ENCODE measurements at places on chromosomes 7 and 10. TPM values are rescaled to one million over a fixed set of nuclear protein-coding genes. Genes with fewer than 3 reads are reported as not detected.

GRCh38 chr7:159227433-159227832 is 82.8 kb upstream of the VIPR2 start:
- peaks cover 59% of the 10 kb centered on the region for H3K27me3 ChIP-seq
- H3K4me3 ChIP-seq: no peak overlapping the region
- H3K36me3 ChIP-seq: no peaks in the 10 kb centered on the region

DNA sequence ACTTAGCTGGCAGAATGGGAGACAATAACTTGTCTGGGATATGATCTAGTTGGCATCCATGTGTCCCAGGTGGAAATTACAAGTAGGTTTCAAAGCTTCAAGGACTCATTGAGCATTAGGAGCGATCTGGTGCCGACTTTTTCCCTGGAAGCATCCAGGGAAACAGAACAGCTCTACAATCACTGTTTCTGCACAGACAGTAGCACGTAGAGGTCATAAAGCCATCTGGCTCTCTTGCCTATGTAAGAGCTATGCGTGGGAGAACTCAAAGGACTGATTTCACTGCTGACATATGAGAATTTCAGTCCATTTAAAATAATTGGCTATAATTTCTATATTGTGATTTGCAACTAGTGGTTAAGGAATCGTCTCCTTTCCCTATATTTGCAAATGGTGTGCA is 791.7 kb downstream of the REEP3 start:
- H3K4me3 ChIP-seq: no peak overlapping the region
- H3K27ac ChIP-seq: no peak overlapping the region
- no peaks in the 10 kb centered on the region for H3K36me3 ChIP-seq
- DNase-seq: no peak

DNA sequence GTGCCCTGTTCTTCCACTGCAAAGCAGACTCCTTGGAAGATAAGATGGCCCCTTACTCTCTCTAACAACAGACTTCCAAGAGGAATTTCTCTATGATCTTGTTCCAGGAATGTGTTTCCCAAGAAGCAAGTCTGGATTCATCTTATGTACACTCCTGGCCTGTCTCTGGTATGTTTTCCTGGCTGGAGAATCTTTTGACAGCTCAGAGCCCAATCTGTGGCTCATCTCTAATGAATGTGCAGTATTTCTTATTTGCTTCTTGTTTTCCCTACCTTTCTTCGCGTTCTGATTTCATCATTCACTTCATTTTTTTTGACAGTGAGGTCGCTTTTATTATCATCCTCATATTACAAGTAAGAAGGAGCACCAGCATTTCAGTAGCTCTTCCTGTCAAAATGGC is 53.0 kb upstream of the PITRM1 start:
- no peaks in the 10 kb centered on the region for H3K4me1 ChIP-seq
- no peak for DNase-seq
- no peaks in the 10 kb centered on the region for H3K36me3 ChIP-seq
- H3K27me3 ChIP-seq: peaks cover 22% of the 10 kb centered on the region

The IL15RA gene
- total RNA-seq: 9.4 TPM

GRCh38 chr7:146670532-146670931 is 553.9 kb downstream of the CNTNAP2 start:
- no peaks in the 10 kb centered on the region for H3K27me3 ChIP-seq
- no peaks in the 10 kb centered on the region for H3K36me3 ChIP-seq
- no peaks in the 10 kb centered on the region for H3K4me1 ChIP-seq
- DNase-seq: no peak
- H3K27ac ChIP-seq: no peak overlapping the region

DNA sequence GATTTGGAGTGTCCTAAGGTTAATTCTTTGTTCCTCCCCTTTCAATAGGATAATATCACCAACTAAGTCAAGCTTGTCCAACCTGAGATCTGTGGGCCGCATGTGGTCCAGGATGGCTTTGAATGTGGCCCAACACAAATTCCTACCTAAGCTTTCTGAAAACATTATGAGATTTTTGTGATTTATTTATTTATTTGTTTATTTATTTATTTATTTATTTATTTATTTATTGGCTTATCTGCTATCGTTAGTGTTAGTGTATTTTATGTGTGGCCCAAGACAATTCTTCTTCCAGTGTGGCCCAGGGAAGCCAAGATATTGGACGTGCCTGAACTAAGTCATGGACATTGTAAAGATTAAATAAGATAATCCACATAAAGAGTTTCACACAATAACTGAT is 446.0 kb downstream of the PARD3 start:
- no peaks in the 10 kb centered on the region for H3K27me3 ChIP-seq
- no peak overlapping the region for H3K27ac ChIP-seq
- no peak overlapping the region for H3K4me3 ChIP-seq
- no peaks in the 10 kb centered on the region for H3K36me3 ChIP-seq
- no peak for DNase-seq
- H3K4me1 ChIP-seq: no peaks in the 10 kb centered on the region

- no peak overlapping the region for H3K4me3 ChIP-seq
- H3K27ac ChIP-seq: no peak overlapping the region
- peaks cover 30% of the 10 kb centered on the region for H3K36me3 ChIP-seq
- peaks cover 72% of the 10 kb centered on the region for H3K4me1 ChIP-seq
These were observed 5.2 kb downstream of the PSMG3 start for GRCh38 chr7:1564603-1565022.
